NCI-H748 treated with DMSO at 0.1 percent for 48 hours (cell line): ENCODE measurements at places on chromosomes 16 and 17.

GRCh38 chr16:88131256-88131655, 180.0 kb downstream of the BANP start:
- no peak for DNase-seq

- no peak for DNase-seq
Measured at GRCh38 chr17:57649731-57650484, 95.2 kb downstream of the CCDC182 start.

GRCh38 chr17:51718983-51719382, 439.5 kb downstream of the CA10 start:
- no peak for DNase-seq

DNA sequence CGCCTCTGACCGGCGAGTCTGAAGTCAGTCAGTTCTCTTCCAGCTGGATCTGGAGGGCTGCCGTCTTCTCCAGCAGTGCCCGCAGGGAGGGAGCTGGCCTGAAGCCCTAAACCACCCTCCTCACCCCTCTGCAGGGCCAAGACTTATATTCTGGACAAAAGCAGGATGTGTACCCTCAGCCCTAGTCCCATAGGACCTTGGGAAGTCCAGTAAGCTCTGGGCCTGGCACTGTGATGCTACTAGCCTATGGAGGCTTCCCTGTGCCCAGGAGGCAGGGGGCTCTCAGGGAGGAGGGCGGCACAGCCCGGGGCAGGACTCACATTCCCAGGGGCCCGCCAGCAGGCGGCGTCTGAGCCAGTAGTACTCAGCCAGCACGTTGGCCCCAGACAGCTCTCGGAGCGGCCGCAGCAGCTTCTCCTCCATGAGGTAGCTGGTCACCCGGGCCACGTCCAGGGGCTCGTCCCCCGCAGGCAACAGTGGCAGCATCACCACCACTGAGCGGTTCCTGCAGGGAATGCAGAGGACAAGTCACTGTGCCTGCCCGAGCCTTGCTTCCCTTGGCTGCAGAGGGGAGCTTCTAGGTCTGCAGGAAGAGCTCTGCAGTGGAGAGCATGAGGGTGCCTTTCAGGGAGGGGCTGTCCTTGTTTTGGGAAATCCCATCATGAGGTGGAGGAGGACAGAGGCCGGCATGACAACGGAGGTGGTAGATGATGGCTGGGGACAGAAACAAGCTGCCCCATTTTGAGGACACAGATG, 41.7 kb downstream of the RMI2 start:
- DNase-seq = no peak

DNA sequence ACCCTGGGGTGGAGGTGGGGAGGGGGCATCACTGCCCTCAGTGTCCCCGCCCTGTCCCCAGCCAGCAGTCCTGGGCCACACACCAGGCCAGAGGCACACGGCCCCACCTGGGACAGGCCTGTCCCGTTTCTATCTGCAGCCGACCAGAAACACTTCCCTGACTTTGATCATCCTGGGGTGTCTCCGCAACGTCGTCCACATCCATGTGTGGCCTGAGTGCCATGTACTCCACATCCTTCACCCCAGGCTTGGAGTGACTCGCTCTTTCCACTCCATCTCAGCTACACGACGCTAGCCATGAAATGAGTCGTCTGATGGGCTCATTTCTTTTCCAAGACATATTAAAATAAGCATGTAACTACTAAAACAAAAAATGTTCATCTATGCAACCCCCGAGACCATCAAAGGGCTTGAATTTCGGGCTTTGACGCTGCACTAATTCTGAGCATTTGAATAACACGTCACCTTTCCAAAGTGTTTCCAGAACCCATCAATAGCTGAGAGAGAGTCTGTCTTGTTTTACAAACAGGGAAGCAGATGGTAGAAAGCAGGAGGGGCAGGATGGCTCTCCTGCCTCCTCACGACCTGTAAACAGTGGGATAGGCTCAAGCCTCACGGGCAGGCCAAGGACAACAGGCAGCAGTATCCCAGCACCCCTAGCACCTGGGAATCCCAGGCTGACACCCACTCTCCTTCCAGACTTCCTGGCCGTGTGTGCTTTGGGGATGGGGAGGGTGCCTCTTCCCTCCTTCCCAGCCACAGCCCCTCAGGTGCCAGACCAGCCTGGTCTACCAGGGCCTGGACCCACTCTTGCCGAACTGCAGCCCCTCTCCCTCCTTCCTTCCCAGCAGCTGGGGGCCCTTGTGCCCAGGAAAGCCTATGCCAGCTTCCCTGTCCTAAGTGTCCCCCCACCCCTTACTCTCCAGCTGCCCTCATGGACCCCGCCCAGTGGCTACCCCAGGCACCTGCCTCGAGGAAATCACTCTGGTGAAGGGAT, 20.0 kb upstream of the RASD1 start:
- no peak for DNase-seq

DNA sequence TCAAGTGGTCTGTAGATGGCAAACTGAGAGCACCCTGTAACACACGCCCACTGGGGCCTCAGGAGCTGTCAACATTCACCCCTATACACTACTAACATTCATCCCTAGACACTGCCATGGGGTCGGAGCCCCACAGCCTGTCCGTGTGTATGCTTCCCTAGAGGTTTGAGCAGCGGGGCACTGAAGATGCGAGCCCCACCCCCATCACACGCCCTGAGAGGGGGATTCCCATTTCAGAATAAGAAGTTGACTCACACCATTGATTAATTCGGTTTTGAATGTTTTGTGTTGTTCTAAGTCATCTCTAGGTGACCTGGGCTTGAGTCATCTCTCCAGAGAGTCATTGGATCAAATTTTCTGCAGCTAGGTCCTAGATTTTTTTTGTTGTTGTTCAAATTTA, 37.3 kb upstream of the MMD start:
- DNase-seq = no peak

DNA sequence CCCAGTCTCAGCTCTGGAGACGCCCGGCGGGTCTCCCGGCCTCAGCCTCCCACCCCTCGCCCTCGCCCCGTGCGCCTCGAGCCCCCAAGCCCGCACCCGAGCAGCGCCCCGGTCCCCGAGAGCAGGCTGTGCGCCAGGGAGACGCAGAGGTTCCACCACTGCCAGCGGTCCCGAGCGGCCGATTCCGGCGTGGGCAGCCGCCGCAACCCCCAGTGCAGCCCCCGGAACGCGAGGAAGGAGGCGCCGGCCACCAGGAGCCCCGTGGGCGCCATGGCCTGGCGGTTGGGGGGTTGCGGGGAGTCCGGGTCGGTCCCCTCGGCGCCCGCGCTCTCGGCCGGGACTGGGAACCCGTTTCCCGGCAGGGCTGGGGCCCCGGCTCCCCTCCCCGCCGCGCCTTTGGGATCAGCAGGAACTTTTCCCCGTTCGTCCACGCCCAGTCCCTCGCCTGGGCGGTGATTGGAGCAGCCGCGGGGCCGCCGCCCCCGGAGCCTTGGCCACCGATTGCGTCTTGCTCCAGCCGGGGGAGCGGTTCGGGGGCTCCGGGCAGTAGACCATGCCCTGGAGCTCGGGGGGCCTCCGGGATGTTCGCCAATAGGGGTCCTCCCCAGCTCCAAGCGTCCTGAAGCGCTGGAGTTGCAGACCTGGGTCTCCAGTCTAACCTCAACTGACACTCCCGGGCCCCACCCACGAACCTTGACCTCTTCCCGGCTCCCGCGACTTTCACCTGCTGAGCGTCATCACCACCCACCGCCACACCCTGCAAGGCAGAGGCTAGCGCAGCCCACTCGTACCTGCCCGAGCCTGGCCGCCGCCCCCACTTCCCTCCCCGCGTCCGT, at the start of gene TLCD2:
TLCD2 (minus strand) TSS at position 407 of the 836 bp plus-strand sequence; CDS start at position 272, 135 bp downstream.
- DNase-seq = peak; percentile 28

- no peak for DNase-seq
Measured at GRCh38 chr17:3556916-3557767, 470 bp downstream of the TRPV3 start.

DNA sequence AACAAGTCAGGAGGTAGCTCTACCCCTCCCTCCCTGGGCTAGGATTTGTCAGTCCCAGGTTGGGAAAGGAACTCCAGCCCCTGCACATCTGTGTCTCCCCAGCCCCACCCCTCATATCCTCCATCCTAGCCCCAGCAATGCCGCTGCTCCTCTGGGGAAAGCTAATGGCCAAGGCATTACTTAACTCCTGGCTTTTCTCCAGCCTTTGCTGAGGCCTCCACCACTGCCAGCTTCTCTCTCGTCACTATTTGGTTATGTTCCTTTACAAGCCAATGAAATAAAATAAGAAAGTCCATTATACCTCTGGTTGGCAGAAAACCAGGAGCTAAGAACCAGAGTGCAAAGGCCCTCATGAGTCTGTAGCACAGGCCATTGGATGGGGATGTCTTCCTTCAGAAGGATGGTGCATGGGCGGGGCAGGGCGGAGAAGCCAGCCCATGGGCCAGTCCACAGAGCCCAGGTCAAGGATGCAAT, 171.0 kb downstream of the CCDC182 start:
- no peak for DNase-seq

- DNase-seq = no peak
Measured at GRCh38 chr16:83681381-83681956, 126.3 kb upstream of the HSBP1 start.

DNA sequence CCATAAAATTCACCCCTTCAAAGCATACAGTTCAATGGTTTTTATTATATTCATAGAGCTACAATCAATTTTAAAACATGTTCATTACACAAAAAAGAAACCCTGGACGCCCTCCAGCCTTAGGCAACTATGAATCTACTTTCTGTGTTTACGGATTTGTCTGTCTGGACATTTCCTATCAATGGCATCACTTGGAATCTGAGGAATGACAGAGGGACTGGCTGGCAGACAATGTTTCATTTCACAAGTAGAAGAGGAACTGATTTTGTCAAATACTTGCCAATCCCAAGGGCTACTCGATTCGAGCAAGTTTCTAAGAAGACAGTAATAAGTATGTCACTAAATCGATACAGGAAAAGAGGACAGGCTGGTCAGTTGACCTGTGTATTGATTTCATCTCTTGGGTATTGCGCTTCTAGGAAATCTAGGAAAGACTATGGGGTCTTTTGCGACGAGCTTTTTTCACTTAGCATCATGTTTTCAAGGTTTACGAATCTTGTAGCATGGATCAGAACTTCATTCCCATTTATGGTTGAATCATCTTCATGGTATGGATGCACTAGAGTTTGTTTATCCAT, 56.6 kb downstream of the RGS9 start:
- no peak for DNase-seq

GRCh38 chr16:53636978-53637377, 66.7 kb downstream of the RPGRIP1L start:
- DNase-seq = no peak

DNA sequence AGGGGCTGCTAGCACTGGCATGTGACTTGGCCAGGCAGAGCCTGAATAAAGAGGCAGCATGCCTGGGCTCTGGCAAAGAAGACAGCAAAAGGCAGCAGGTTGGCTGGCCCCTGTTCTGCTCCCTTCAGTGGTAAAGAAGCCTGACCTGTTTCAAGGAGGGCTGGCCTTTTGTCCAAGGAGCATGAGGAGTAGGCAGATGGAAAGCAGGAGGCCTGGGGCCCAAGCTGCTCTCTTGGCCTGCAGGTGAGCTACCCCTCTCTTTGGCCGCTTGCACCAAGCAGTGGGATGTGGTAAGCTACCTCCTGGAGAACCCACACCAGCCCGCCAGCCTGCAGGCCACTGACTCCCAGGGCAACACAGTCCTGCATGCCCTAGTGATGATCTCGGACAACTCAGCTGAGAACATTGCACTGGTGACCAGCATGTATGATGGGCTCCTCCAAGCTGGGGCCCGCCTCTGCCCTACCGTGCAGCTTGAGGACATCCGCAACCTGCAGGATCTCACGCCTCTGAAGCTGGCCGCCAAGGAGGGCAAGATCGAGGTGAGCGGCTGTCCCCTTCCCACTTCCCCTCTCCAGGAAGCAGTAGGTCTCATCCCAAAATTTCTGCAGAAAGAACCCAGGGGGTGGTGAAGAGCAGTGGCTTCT, 8.0 kb downstream of the TRPV2 start:
- no peak for DNase-seq
